ENCODE measurements at places on chromosomes 5 and 9.
A peak's percentile ranks its signal among the peaks of the same experiment; 100 is the strongest.

DNA sequence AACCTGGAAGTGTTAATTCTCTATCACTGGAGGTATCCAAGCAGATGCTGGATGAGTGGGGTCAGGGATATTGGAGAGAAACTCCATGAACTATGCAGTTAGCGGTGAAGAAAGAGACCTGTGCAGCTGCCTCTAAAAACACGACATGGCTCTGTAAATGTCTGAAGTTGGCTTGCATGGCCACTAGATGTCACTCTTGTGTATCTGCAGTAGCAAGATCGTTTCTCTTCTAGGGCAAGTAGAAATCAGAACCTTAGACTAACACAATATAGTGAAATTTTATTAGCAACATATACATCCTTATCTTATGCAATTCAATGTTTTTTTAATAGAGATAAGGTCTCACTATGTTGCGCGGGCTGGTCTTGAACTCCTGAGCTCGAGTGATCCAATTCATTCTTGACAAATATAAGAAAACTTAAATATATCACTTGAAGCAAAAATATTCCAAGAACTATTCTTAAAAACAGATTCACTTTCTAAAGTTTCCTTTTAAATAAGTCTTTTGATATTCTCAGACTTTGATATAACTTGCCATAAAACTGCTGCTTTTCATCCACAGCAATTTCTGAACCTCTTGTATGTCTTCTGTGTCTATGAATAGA is 2.9 kb downstream of the OR2S2 start:
- peak; percentile 46 for DNase-seq

DNA sequence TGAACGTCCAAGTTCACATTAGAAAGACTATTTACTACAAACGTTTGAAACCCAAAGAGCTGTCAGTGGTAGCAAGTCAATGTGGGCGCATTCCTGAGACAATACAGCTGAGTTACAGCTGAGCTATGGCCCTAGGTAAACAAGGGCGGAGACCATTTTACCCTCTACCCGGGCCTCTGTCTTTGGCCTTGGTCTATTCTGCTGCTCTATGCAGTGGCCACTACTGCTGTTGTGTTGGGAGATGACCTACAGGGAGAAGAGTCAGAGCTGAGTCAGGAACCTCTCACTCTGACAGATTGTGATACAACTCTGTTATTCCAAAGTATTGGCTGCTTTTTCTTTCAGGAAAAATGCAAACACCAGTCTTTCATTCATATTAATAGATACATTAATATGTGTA is 700.6 kb downstream of the SEMA5A start:
- no peak for DNase-seq

GRCh38 chr5:125894383-125894782 is 528.8 kb upstream of the GRAMD2B start:
- no peak for DNase-seq

- no peak for DNase-seq
Observed at GRCh38 chr9:14186096-14186495, 127.8 kb downstream of the NFIB start.

DNA sequence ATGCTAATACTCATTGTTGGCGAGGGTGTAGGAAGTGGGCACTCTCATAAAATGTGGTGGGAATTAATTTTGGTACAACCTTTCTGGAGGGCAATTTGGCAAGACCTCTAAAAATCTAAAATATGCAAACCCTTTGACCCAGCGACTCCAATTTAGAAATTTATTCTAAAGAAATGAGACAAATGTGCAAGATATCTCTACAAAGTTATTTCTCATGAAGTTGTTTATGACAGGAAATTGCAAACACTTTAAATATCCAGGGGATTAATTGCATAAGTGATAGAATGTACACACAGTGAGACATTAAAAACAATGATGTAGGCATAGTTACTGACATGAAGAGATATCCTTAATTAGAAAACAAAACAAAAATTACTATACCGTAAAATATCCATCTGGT is 246.3 kb upstream of the MAP3K1 start:
- no peak for DNase-seq

DNA sequence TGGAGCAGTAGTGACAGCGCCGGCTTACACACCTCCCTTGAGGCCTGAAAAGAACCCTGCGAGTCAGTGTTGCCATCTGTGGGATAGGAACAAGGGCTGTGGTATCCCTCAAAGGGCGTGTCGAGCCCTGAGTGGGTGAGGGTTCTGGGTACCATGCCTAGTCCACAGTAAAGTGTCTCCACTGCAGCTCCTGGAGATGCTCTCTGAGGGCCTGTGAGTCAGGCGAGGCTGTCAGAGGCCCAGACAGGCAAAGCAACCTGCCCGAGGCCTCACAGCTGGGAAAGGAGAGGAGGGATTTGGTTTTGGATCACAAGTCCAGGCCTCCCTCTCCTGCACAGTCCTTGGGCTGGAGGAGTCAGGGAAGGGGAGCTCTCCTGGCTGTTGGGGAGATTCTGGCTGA is 6.1 kb downstream of the PRRX2 start:
- peak; percentile 20 for DNase-seq

- DNase-seq, result no peak
Observed at GRCh38 chr5:150639751-150640150, 709 bp upstream of the SYNPO start.
